AG10803 (cell line): ENCODE measurements at places on chromosomes 4 and X.
A peak's percentile ranks its signal among the peaks of the same experiment; 100 is the strongest.

- peak; percentile 36 for DNase-seq
Measured at GRCh38 chrX:716136-716535, 85.5 kb downstream of the SHOX start.

DNA sequence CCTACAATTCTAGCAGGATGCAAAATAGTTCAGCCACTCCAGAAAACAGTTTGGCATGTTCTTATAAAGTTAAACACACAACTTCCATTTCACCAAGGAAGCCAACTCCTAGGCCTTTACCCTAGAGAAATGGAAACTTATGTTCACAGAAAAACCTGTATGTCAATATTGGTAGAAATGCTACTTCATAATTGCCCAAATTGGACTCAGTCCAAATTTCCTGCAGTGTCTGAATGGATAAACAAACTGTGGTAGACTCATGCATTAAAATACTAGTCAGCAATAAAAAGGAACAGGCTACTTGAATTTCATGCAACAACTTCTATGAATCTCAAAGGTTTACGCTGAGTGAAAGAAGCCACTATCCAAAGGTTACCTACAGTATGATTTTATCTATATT lies 1738.8 kb upstream of the IGFBP7 start:
- DNase-seq = no peak

DNA sequence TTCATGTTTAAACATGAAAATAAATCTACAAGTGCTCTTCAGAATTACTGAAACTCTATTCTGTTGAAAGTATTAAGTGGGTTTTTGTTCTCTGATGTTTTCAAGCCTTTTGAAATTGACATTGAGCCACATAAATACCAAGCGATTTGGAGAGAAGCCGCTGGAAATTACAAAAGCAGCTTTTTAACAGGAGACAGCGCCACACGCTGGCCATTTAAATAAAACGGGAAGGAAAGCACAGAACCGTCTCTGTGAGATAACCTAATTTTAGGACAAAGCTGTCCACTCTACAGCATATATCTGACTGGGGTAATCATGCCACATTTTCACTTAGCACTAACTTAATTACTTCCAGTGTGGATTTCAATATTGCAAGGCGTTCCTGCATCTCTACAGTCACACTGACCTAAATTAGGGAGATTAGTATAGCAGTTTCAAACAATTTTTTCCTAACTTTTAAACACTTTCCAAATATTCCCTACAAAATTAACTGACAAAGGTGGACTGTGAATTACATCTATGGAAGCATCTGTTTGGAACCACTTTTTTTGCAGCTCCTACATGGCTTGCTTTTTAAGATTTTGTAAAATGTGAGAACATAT lies 6.8 kb upstream of the ANOS1 start:
- peak; percentile 28 for DNase-seq

GRCh38 chr4:150337734-150338133 lies 244.2 kb upstream of the MAB21L2 start:
- DNase-seq = peak; percentile 97

GRCh38 chrX:39442332-39442731 lies 641.1 kb downstream of the MID1IP1 start:
- no peak for DNase-seq

DNA sequence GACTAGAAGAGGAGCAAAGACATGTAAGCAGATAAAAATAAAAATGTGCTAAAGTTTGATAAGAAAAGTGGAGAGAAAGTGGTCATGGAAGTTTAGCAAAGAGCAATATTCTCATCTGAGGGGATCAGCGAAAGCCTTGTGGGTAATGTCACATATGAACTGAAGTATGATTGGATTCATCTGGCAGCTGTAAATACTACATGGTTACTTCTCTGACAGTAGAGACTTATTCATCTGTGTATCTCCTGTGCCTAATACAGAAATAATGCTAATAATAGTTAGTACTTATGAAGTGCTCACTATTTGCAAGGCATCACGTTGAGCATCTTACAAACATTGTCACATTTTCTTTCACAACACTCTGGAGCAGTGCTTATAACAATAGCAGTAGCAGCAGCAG lies 8.9 kb upstream of the IGSF1 start:
- DNase-seq = no peak

DNA sequence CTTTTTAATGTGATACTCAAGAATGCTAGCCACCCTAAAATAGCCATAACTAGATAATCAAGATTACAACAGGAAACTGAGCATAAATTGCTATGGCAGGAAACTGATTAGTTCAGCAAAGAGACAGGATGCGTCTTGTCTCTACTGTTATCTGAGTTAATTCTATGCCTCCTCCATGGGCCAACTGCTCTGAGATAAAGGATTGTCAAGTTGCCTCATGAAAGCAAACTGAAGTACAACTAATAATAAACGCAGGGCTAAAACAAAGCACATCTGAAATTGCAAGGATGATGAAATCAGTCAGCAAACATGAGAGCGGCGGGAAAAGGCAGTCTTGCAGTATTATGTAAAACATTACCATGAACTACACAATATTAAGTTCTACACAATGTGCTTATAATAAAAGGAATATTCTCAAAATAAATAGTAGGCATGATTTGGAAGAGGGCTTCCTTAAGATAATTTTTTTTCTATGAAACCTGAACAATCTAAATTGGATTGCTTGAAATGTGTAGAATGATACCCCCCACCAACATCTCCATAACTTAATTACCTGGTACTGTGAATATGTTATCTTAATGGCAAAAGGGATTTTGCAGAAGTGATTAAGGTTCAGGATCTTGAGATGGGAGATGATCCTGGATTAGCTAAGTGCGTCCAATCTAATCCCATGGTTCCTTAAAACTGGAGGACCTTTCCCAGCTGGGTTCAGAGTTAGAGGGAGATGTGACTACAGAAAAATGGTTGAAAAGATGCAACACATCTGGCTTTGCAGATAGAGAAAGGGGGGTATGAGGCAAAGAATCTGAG lies 65.9 kb downstream of the ANTXR2 start:
- DNase-seq = peak; percentile 35

DNA sequence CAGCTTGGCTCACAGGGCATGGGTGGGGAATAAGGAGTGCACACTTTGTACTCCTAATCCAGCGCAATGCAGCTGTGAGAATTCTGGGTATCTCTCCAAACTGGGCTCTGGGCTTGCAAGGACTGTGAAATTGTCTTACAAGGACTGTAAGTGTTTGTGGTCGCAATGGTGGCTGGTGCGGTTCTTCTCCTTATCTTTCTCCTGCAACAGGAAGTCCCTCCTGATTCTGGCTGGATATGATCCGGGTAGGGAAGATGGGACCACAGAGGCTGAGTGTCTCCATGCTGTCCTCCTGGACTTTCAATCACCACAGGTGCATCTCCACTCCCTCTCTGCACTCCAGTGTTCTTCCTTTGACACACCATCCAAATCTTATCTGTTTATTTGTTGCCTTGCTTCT lies 55.7 kb upstream of the GYPE start:
- no peak for DNase-seq

DNA sequence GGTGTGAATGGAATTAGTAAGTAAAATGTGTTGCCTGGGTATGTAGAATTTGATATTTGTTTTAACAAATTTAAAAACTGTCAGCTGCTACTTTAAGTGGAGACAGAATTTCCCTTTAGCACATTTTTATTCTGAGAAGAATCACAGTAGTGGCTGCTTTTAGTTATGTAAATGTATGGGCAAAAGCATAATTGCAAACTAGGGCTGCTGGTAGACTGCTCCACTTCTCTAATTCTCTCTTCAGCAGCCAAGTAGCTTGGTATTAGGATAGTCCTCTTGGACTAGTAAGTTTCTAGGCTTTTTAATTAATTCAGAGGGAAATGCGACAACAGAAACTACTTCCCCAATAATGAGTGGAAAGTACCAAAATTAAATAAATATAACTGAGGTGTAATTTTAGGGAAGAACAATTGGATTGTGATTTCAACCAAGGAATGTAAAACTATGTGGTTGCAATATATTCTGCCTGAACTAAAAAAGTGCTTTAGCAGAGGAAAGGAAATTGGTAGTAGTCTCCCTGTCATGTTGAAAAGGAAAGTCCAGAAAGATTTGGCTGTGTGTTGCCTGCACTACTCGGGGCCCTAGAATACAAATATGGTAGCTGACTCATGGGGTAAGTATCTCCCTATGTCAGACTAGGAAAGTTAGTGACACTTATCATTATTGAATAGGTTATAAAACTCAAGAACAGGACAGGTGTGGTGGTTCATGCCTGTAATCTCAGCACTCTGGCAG lies 9.2 kb upstream of the EIF4E start:
- DNase-seq = peak; percentile 54
